ENCODE measurements at places on chromosomes 3 and 15.

GRCh38 chr15:89132611-89133507 lies 44.6 kb downstream of the ABHD2 start:
- DNase-seq: no peak

GRCh38 chr15:78101423-78102105 lies 9.2 kb downstream of the SH2D7 start:
- DNase-seq: no peak

DNA sequence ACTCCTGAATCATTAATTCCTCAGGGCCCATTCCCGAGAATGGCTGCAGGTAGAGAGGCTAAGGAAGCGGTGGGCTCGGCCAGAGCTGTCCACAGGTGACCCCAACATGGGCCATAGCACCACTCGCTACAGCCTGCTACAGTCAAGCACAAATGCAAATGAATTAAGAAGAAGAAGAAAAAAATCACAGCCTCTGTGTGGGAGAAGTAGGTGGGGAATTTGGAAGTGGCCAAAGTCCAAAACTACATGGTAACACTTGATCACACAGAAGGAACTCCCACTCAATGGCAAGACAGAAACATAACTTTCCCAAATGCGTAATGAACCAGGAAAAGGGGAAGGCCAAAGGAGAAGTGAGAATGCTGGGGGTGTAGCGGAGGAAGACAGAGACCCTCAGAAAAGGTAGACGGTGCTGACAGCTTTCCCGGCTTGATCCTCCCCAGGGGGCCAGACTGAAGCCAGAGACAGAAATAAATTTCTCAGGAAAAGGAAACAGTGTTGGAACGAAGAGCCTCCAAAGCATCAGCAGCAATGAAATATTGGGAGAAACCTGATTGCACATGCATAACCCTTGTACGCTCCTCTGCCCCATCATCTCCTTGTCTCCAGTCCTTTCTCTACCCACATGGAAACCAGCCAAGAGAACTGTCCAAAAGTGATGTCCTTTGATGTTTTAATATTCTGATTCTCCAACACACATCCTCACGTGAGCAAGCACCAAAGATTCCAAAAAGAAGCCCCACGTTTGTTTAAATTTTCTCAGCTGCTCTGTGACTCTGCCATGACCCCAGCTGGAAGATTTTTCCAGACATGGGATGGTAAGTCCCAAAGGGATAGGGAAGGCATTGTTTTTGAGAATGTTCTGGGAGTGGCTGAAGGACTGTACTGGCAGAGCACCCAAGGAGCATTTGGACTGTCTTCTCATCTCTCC lies 107.6 kb downstream of the OXNAD1 start:
- no peak for DNase-seq

DNA sequence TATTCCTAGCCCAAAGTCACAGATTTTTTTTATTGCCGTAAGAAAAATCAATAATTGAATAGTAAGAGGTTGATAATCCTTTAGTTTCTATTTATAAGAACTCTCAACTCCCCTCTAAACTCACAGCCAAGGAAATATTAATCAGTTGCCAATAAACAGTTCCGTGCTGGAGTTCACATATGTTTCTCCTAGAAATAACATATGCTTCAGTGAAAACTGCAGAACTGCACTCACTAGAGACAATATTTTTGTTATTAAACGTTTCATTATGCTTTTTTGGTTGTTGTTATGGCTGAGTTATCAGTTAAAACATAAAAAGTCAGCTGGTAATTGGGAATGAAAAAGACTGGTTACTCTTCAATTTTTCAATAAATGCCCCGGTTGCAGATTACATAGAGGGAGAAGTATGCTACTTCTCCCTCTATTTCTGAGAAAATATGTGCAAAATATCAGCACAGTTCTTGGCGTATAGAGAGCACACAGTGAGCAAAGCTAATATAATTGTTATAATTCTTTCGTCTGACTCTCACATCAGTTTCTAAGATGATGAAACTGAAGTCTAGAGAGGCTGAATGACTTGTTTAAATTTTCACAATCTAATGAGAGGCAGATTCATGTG lies 781.2 kb upstream of the GRM7 start:
- no peak for DNase-seq

DNA sequence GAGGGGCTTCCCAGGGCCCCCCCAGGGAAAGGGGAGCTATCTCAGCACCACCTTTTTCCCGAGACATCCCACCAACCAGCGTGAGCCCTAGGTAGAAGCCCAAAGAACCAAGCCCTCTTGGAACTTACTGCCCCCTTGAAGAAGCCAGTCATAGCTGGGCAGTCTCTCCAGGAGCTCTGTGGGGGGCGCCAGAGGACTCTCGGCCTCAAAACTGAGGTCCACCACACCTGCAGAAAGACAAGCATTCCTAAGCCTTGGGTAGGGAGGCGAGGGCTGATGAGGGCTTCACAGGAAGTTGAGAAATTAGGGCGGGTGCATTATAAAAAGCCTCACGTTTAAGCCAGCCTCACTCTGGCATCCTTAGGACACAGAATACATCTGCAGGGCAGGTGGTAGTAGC lies 9.0 kb downstream of the SSUH2 start:
- DNase-seq: no peak

DNA sequence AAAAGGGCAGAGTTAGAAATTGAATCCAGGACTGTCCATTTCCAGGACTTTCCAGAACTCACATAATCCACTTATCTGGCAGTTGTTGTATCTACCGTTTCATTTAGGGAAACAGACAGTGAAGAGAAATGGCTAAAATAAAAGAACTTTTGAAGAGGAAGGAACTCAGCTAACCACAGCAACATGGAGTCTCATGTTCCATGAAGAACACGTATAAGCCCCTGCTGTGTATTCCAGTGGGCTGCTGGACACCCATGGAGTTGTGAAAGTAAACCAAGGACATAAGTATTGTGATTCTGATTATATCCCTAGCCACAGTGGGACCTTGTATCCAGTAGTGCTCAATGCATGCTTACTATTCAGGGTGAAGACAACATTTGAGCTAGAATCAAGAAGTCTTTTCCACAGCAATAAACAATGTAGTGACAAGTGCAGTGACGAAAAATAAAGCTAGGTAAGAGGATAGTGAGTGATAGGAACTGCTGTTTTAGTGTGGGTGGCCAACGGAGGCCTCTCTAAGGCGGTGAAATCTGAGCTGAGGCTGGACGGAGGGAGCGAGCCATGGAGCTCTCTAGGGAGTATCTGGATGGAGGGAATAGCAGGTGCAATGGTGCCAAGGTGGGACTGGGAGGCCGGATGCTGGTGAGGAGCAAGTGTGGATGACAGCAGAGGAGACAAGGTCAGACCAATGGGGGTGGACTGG lies 26.8 kb upstream of the TRH start:
- no peak for DNase-seq

DNA sequence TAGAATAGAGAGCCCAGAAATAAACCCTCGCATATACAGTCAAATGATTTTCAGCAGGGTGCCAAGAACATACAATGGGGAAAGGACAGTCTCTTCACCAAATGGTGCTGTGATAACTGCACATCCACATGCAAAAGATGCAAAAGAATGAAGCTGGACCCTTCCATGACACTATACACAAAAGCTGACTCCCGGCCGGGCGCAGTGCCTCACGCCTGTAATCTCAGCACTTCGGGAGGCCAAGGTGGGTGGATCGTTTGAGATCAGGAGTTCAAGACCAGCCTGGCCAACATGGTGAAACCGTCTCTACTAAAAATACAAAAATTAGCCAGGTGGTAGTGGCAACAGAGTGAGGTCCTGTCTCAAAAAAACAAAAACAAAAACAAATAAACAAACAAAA lies 43.2 kb upstream of the IQSEC1 start:
- DNase-seq: no peak

DNA sequence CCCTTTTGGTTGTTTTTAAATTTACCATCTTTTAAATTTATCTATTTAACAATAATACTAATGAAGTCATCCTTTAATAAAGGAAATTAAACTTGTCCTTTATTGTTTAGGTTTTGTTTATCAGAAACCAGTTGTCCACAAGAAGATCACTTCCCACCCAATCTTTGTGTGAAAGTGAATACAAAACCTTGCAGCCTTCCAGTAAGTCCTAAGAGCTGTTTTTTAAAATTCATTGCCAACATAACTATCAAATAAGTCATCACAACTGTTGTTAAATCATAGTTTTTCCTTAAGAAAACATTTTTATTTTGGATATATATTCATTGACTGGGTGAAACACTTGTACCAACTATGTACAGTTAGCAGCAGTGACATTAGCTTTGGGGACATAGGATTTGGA lies 59.4 kb downstream of the CALML4 start:
- no peak for DNase-seq
